ENCODE measurements at places on chromosomes 13 and 19. TPM values are rescaled to one million over a fixed set of nuclear protein-coding genes. Genes with fewer than 3 reads are reported as not detected.

Gene PBX4
- 8.6 TPM for total RNA-seq

Gene RAB4B
- total RNA-seq = 9.8 TPM

Gene PRSS57
- not detected for total RNA-seq

Gene BEST2
- under 0.01 TPM for total RNA-seq

Gene ZNF729
- total RNA-seq = under 0.01 TPM

Gene MATK
- 16.0 TPM for total RNA-seq

Gene ICAM1
- 0.98 TPM for total RNA-seq

Gene CDX2
- not detected for total RNA-seq

Gene PCDH20
- total RNA-seq = 7.6 TPM

Gene ZNF665
- total RNA-seq = 2.7 TPM

Gene LYPD3
- 0.49 TPM for total RNA-seq

Gene PSG3
- not detected for total RNA-seq

Gene ZNF575
- 0.49 TPM for total RNA-seq

Gene PPM1N
- total RNA-seq = 0.25 TPM

Gene CYP4F12
- under 0.01 TPM for total RNA-seq

Measured in temporal lobe (tissue), 4 donors.